ENCODE measurements at places on chromosomes 16 and 17. TPM values are rescaled to one million over a fixed set of nuclear protein-coding genes. Genes with fewer than 3 reads are reported as not detected.

WFIKKN1 gene
- 2.0 TPM for total RNA-seq

GP2 gene
- total RNA-seq, result 5.8 TPM

FTO gene
- 38.2 TPM for total RNA-seq

- no peak for DNase-seq
These were observed 59.5 kb upstream of the NOL11 start for GRCh38 chr17:67658265-67658664.

GRCh38 chr17:37312137-37312923, 63.5 kb upstream of the C17orf78 start:
- no peak for DNase-seq

GRCh38 chr17:66885417-66885816, 50.5 kb downstream of the CACNG5 start:
- no peak for DNase-seq

DNA sequence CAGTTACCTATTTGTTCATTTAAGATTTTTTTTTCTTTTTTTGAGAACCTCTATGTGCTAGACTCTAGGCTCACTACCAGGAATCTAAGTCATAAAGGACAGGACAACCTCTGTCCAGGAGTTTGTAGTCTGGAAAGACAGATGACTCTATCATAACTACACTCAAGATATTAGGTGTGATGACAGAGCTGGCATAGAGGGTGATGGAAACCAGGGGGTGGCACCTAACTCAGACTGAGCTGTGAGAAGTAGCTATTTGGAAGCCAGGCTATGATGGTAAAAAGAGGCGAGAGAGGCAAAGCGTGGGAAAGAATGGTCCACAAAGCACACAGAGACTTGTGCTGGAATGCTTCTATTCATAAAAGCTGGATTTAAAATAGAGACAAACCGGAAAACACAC, 372.3 kb downstream of the SEC14L1 start:
- DNase-seq, result no peak

- DNase-seq, result no peak
These were observed 58.7 kb downstream of the SOCS3 start for GRCh38 chr17:78300962-78301820.

GRCh38 chr16:31476303-31477219, 4.6 kb downstream of the TGFB1I1 start:
- no peak for DNase-seq

- no peak for DNase-seq
These were observed 4.4 kb downstream of the TP53I13 start for GRCh38 chr17:29572691-29573557.

DNA sequence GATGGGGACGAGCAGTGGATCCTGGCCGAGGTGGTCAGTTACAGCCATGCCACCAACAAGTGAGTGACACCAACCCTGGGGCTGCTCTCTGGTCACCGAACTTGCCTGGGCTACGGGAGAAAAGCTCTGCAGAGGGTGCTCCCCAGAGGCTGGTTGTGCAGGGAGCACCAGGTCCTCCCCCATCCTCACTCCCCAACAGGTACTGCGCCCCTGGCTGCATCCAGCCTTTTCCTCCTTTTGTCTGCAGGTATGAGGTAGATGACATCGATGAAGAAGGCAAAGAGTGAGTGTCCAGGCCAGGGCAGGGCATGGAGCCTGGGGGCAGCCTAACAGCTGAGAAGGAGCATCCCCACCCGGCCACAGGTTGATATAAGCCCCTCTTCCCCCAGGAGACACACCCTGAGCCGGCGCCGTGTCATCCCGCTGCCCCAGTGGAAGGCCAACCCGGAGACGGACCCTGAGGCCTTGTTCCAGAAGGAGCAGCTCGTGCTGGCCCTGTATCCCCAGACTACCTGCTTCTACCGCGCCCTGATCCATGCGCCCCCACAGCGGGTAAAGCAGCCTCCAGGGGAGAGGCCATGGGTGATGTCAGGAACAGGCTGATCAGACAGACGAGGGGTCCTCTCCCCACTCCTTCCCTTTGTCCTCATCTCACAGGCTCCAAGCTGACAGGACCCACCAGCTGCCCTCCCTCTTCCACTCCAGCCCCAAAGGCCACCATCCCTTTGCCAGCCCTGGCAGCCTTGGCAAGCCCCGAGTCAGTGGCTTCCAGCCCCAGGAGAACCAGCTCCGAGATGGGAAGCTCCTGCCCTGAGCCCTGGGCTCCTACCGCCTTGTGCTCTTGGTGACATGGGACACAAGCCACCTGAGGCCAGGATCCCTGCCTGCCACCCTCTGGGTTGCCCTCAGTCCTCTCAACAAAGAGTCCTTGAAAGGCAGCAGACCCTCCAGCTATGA, 6.2 kb downstream of the SULT1A2 start:
- DNase-seq, result no peak

DNA sequence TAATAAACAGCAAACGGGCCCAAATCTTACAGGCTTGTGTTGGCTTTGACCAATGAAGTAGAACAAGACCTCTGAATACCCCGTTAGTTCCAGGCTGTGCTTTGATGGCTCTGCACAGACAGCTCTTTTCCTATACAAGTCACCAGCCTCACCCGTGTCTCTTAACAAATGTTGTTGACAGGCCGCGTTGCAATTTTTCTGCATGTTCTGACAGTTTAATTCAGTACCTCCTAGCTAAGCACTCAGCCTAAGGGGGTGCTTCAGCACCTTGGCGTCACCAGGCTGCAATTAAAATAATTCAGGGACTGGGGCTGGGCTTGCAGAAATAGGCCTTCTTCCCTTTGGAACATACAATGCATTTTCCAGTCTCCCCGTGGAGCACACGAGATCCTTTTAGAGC, 500.1 kb downstream of the MAF start:
- DNase-seq, result no peak

GRCh38 chr17:9935408-9935807, 30.3 kb upstream of the RCVRN start:
- DNase-seq, result no peak

All from Panc1 (cell line).